ENCODE measurements at places on chromosomes 2 and 18.

- DNase-seq: no peak
Observed at GRCh38 chr2:205766779-205767359, 84.6 kb downstream of the NRP2 start.

DNA sequence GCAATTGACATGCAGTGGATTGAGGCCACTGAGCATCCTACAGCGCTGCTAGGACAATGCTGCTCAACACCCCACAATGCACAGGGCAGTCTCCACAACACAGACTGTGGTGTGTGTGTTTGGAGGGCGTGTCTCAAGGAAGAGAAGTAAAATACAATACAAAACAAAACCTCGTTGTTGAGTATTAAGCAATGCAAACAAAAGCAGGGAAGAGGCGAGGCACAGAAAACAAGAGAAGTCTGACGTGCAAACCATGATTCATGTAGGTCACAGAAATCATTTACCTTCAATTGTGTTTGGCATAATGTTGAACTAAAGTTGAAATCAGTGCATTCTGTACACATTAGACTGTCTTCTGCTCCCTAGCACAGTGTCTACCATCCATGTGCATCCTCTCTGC is 260.9 kb downstream of the PHLPP1 start:
- no peak for DNase-seq

- DNase-seq: no peak
Observed at GRCh38 chr2:29519338-29519925, 402.0 kb downstream of the ALK start.

- DNase-seq: no peak
Observed at GRCh38 chr2:167706800-167707199, 540.6 kb downstream of the STK39 start.

DNA sequence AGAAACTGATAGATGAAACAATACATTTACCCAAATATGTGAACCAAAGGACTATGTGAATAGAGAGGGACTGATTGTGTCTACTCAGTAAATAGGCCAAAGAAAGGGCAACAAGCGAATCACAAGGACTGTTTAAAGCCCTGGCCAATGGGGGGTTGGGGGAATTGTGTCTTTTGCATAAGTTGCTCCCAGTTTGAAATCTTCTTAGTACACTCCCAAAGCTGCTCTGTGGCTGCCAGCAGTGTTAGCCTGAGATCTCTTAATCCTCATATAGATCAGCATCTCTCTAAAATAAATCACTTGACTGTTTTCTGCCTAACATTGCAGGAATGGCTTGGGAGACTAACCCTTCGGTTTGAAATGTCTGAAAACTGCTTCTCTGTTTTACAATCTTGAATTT is 236.4 kb downstream of the PLCL1 start:
- no peak for DNase-seq

- DNase-seq: no peak
Observed at GRCh38 chr2:149731079-149731478, 143.5 kb upstream of the MMADHC start.

- no peak for DNase-seq
Observed at GRCh38 chr18:70037431-70038061, 89.9 kb upstream of the CD226 start.

DNA sequence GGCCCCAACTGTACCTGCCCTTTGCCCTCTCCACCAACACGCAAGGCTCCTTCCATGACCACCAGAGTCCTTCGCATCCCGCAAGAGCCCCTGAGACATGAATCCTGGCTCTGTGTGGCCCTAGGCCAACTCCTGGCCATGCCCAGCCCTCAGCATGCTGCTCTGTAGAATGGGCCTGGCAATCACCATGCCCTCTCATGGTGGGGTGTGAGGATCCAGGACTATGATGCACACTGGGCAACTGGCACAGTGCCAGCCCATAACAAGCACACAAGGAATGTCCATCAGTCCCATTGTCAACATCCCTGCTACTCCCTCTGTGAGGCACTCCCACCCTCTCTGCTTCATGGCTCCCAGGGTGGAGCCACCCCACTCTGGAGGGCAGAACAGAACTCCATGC is 44.7 kb downstream of the FER1L5 start:
- no peak for DNase-seq

GRCh38 chr2:190069936-190070696 is 7.6 kb upstream of the MSTN start:
- DNase-seq: no peak

- DNase-seq: no peak
Observed at GRCh38 chr2:237253046-237253702, 160.8 kb downstream of the COL6A3 start.

DNA sequence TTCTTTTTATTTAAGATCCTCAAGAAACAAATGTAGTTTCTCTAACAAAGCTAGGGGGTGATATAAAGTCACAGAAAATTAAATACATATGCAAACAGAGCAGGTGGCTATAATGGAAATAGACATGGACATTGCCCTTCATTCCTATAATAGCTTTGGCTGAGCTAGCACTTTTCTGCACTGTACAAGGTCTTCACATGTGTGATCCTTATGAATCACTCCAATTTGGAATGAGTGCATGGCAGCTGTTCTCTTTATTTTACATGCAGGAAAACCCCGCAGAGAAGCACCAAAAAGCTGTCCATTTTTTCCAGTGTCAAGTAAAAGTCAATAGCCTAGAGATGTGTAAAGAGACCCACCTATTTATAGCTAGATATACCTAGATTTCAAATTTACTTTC is 747.4 kb upstream of the SLC8A1 start:
- DNase-seq: no peak

DNA sequence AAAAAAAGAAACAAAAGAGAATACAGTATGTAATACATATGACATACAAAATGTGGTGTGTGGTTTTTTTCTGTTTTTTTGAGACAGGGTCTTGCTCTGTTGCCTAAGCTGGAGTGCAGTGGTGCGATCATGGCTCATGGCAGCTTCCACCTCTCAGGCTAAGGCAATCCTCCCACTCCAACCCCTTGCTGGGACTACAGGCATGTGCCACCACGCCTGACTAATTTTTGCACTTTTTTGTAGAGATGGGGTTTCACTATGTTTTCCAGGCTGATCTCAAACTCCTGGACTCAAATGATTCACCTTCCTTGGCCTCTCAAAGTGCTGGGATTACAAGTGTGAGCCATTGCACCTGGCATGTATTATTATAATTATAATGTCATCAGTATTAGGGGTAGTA is 38.9 kb downstream of the DHX57 start:
- no peak for DNase-seq

DNA sequence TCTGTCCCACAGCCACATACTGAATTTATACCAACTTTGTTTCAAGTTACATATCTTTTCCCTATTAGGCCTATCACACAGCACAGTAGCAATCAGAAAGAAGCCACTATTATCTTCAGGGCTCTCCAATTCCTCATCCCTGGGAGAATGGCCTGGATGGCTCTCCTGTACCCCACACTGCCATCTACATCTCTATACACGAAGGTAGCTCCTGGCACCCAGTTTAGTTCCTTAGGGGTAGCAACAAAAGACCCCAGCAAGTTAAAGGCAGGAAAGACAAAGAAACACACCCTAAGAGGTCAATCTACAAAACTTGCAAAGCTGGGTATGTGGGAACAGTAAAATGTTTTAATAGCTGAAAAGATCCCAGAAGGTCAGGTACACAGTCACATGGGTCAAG is 39.9 kb downstream of the PAIP2B start:
- DNase-seq: no peak

- DNase-seq: no peak
Observed at GRCh38 chr2:980176-980575, 29.5 kb downstream of the SNTG2 start.

DNA sequence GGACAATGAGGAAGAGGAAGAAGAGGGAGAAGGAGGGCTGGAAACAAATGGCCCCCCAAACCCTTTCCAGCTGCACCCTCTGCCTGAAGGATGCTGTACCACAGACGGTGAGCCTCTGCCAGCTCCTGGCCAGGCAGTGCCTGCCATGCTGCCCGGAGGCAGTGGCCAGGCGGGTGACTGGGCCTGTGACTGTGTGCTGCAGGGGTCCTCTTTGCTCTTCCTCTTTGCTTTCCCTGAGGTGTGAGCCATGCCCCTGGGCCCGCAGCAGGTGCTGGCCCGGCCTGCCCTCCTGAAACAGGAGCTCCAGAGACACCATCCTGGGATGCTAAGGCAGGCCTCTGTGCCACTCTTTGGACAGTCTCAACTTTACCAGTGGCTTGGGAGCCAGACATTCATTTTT is 28.6 kb downstream of the GREB1 start:
- DNase-seq: no peak

DNA sequence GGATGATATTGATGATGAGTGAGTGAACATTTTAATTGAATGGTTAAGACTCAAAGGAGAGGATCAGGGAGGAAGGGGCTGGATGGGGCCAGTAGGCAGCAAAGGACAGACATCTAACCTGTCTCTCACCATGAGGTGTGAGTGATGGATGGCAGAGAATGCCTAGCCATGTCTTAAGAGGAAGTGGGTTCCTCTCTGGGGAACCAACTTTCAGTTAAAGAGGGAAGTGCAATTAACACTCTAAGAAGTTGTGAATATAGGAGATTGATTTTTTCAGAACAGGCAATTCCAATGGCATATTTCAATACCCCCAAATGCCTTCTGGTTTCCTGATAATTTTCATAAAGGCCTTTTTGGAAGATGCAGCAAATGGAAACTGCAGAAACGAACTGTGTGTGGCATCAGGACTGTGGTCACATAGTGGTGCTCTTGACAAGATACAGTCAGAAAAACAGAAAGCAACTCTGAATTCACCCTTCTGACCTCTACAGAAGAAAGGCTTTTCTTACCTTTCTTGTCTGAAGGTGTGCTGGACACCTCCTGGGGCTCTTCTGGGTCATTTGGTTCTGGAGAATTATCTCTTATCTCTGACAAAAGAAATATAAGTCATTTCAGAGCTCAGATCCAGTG is 10.2 kb downstream of the SP110 start:
- no peak for DNase-seq

DNA sequence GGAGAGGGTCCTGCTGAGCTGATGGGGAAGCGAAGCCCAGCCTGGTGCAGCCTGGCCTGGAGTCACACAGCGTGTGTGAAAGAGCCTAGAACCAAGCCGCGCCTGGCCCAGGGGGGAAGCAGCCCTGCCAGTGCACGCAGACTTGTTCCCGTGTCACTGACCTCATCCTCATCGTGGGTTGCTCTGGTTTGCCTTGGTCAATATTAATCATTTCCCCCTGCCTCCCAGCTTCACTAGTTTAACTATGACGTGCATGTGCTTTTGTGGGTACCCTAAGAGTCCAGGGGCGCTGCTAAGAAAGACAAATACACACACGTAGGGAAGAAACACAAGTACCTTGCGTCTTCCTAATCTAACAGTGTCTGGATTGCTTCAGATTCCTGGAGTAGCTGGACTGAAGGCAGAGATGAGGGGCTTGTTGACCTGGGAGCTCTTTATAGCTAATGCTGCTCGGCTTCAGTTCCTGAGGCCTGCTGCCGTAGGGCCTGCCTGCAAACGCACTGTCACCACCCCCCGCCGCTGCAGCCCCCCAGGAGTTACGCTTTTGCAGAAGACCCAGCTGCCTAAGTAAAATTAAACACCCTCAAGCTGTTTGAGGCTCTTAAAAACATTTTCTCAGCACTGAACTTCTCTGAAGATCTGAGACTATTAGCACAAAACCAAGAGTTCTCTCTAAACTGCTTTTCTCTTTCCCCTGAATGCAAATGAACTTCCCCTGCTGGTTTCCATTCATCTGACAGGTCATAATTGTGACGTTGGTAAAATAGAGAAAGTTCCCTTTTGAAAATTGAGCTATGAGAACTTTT is 159.2 kb downstream of the FAM210A start:
- DNase-seq: no peak

- DNase-seq: no peak
Observed at GRCh38 chr2:137155356-137156104, 390.2 kb downstream of the THSD7B start.

- DNase-seq: no peak
Observed at GRCh38 chr2:126368758-126369157, 287.2 kb upstream of the GYPC start.
